G401 (cell line): ENCODE measurements at places on chromosomes 11 and 22. TPM values are rescaled to one million over a fixed set of nuclear protein-coding genes. Genes with fewer than 3 reads are reported as not detected.

- no peak for DNase-seq
These were observed 6.0 kb downstream of the ART5 start for GRCh38 chr11:3635641-3636375.

- no peak for DNase-seq
These were observed 18.6 kb downstream of the CBX7 start for GRCh38 chr22:39133871-39134270.

DNA sequence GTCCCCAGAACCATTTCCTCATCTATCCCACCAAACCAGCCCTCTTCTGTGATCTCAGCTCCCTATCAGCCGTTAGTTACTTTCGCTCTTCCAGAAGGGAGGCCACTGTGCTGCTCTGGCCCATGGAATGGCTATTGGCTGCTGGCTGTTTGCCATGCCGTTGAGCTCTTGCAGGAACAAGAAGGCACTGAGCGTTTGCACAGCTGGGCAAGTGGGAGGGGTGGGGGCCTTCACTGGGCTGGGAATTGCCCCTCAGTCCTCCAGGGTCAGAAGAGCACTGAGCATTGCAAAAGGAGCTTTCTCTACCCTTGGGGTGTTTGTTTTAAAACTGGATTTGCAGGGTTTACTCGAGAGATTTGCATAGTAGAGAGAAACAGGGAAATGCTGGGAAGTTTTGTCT lies 129.0 kb upstream of the PARVA start:
- no peak for DNase-seq

DNA sequence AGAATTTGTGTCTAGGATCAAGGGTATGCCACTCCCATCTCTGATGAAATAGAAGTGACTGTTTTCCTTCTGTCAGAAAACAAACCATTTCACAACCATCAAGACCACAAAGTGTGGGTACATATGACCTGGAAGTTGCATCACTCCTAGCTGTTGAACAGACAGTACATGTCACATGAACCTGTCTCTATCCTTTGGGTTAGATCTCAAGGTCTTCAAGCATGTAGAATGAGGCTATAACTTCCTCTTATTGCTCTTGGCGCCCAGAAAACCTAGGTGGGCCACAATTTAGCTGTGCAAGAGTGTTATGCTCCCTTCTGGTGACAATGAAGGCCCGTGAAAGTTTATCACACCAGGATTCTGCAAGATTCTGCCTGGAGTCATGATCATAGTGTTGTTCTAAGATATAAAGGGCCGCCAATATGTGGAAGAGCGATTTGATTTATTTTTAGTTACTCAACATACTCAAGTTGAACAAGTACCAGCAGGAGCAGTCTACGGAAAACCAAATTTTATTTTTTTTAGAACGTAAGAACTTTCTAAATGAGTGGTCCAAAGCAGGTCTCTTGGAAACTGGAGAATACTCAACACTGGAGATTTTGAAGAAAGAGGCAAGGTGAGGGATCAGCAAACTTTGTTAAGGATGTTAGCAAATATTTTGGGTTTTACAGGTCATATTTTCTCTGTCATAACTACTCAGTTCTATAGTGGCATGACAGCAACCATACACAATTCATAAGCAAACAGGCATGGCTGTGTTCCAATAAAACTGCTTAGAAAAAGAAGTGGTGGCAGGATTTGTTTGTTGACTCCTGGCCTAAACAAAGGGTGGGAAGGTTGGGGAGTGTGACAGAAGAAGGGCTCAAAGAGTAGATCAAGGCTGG lies 101.8 kb downstream of the USP35 start:
- no peak for DNase-seq

The NRGN gene
- 1.5 TPM in 1 of 2 replicates, not detected in the other for total RNA-seq

DNA sequence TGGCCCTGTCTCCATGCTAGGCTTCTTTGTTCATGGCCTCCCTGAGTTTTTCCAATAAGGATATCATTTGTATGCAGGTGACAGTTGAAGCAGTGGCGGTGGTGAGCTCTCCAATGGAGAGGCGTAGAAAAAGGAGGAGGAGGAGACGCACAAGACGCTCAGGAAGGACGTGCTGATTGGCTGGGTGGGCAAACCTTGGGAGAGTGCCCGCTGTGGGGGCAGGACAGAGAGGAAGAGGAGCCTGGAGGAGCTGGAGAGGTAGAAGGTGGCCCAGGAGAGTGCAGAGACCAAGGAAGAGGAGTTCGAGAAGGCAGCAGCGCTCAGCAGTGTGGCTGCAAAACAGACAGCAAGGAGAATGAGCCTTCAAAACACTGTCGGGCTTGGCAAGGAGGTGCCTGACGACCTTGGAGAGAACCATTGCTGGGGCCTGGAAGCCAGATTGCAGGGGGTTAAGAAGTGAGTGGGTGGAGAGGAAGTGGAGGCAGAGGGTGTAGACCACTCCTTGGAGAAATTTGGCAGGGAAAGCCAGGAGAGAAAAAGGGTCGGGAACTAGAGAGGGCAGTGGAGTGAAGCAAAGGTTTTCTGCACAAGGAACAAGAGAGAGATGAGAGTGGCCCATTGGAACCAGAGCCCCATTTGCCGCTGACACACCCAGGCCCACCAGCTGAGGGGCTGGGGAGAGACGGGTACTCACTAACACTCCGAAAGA lies 7.5 kb downstream of the CLCF1 start:
- no peak for DNase-seq

- peak; percentile 8 for DNase-seq
These were observed 29.4 kb upstream of the SLN start for GRCh38 chr11:107741044-107741823.

DNA sequence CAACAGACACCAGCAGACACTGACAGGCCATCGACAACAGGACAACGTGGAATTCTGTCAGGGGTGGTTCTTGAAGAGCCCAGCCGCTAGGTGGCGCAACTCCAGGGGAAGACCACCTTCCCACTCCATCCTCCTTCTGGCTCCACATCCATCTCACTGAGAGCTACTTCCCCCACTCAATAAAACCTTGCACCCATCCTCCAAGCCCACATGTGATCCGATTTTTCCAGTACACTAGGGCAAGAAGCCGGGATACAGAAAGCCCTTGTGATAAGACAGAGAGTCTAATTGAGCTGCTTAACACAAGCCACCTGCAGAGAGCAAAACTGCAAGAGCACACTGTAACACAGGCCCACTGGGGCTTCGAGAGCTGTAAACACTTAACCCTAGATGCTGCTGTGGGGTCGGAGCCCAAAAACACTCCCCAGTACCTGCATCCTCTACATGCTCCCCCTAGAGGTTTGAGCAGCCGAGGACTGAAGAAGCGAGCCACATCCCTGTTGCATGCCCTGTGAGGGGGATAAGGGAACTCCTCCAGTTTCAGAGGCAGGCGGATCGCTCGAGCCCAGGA lies 11.5 kb upstream of the RAB39A start:
- DNase-seq = peak; percentile 14

GRCh38 chr22:45638834-45639746 lies 32.5 kb upstream of the ATXN10 start:
- no peak for DNase-seq

DNA sequence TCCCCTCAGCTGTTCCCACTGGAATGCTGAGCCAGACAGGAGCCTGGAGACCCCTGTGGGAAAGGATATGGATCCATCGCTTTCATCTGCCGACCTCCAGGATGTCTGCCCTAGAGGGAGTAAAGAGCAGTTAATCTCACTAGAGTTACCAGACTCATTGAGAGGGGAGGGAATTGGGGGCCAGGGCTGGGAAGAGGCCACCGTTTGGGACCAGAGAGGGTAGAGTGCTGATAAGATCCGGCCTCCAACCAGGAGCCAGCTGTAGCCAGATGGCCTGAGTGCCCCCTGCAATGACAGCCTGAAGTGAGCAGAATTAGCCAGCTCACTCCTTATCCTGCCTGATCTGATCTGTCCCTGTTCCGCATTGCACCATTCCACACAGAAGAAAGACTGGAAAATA lies 3.7 kb upstream of the APLNR start:
- DNase-seq = no peak

DNA sequence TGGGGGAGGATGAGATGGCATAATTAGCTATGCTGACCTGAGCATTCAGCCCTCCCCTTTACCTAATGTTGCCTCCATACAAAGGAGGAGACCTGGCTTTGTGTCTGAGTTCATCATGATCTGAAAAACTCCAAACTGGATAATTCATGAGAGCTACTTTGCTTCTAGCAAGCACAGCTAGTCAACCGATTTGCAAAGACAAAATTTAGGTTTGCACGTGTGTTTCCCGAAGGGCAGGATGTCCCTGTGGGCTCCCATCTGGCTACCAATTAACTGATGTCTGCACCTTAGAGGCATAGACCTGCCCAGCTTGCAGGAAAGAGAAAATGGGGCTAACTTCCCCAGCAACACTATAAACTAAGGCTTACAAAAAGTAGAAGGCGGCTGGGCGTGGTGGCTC lies 42.2 kb upstream of the POU2AF1 start:
- no peak for DNase-seq

GRCh38 chr11:134521452-134522289 lies 109.6 kb upstream of the B3GAT1 start:
- DNase-seq = no peak

DNA sequence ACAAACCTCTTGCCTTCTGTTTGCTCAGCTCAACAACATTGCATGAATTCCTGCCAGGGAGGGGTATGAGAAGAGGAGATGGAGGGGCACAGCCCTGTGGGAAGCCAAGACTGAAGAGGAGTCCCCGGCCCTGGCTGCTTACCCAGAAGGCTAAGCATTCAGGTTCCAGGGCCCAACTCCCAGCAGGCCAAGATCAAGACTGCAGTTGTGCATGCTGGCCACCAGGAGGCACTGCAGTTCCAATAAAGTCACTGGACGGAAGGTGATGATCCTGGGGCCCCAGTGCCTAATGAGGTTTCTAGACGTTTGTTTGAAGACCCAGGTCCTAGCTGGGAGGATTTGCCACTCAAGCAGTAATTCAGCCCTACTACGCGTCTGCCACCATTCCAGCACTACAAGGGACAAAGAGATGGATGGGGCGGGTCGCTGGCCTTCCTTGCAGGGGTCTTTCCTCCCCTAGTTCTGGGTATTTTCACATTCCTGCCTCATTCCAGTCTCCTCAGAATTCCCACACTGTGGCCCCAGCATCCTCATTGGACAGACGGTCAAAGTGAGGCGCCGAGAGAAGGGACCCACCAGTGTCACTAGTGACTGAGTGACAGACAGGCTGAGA lies 23.6 kb downstream of the ALX4 start:
- peak; percentile 51 for DNase-seq

- DNase-seq = no peak
These were observed 71.2 kb downstream of the KIRREL3 start for GRCh38 chr11:126929179-126930061.

The RASGRP2 gene
- total RNA-seq = 0.62 and 1.9 TPM in 2 replicates

DNA sequence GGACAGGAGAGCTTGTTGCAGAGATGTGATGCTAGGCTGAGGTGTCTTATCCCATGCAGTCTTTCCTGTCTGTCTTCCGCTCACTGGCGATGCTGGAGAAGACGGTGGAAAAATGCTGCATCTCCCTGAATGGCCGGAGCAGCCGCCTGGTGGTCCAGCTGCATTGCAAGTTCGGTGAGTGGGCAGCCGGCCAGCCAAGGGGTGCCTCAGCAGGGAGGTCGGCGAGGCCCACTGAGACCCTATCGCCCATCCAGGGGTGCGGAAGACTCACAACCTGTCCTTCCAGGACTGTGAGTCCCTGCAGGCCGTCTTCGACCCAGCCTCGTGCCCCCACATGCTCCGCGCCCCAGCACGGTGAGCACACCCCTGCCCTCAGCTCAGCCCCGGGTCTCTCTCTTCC lies 1.7 kb downstream of the RAD9A start:
- no peak for DNase-seq

The FAM83F gene
- 0.12 and 0.27 TPM in 2 replicates for total RNA-seq

DNA sequence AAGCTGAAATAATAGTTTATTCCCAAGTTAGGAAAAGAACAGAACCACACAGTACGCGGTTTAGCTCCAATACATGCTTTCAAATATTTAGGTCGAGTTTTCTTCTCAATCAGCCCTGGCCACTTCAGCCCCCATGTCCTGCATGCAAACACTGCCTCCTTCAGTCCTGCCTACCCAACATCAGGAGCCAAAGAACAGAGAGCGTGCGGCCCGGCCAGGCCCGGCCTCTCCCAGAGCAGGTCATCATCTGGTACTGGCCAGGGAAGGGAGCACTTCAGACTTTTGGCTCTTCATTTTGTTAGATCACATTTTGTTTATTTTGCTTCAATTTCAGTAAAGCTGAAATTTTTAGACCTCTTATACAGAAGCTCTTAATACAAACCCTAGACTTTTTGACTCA lies 6.7 kb downstream of the BRD1 start:
- DNase-seq = peak; percentile 49

- peak; percentile 30 for DNase-seq
These were observed 642 bp downstream of the NAA40 start for GRCh38 chr11:63939397-63939891.

DNA sequence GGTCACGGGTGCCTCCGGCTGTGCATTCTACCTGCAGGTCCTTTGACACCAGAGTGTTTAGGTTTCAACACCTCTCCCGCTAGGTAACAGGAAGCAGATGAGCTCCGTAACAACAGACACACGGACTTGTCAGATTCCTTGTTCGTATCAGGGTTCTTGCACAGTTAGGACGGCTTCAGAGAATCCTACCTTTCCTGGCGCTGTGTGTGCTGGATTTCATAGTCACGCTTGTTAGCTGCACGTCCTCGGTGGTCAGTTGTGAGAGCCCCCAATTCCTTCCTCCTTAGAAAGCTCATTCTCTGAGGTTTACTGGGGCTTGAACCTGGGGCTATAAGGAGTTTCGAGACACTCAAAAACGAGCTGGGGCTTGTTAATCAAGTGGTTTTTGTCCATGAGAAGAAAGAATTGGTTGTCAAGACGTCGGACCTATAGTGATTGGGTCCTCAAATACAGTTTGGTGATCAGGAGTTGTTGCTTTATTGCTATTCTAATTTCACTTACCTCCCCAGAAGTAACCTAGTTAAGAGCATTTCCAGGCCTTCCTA lies 664 bp downstream of the DDB2 start:
- DNase-seq = peak; percentile 59

DNA sequence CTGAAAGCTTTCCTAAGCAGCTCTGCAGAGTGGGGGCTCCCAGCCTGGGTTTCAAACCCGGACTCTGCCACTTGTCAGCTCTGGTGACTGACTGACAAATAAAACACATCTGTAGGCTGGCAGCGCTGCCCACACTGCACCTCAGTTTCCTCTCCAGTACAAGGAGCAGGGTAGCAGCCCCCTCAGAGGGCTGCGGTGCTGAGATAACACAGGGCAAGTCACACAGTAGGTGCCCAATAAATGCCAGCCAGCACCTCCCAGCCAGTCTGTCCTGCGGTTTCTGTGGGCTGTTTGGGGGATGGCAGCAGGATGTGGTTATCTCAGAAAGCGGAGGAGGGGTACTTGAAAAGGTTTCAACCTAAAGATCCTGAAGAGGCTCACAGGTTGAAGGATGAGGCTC lies 1.5 kb downstream of the SYT12 start:
- no peak for DNase-seq

GRCh38 chr11:119859684-119860083 lies 130.7 kb upstream of the NECTIN1 start:
- DNase-seq = peak; percentile 86

The MOGAT2 gene
- not detected in 2 replicates for total RNA-seq

GRCh38 chr11:75384438-75385080 lies 14.8 kb upstream of the RPS3 start:
- peak; percentile 81 for DNase-seq

The TPH1 gene
- 0.25 TPM in 1 of 2 replicates, not detected in the other for total RNA-seq
